ENCODE measurements at places on chromosomes 12 and 14.

- no peak for DNase-seq
Measured at GRCh38 chr12:2190896-2191533, 138.2 kb downstream of the CACNA1C start.

DNA sequence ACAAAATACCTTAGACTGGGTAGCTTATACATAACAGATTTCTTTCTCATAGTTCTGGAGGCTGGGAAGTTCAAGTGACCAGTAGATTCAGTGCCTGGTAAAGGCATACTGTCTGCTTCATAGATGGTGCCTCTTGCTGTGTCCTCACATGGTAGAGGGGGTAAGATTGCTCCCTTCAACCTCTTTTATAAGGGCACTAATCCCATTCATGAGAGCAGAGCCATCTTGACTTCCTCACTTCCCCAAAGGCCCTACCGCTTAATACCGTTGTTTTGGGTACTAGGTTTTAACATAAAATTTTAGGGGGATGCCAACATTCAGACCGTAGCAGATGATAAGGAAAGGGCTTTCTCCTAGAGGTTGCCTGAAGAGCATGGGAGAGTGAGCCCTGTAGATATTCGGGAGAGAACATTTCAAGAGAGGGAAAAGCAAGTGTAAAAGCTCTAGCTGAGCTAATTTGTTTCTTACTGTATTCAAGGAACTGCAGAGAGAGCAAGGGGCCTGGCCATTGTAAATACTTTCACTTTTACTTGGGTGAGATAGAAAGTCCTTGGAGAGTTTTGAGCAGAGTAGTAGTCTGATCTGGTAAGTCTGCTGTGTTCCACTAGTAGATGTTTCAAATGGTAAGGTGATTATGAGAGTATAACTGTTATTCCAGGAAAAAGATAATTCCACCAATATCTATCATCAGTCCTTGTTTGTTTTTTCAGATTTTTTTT, 27.3 kb downstream of the FRS2 start:
- no peak for DNase-seq

DNA sequence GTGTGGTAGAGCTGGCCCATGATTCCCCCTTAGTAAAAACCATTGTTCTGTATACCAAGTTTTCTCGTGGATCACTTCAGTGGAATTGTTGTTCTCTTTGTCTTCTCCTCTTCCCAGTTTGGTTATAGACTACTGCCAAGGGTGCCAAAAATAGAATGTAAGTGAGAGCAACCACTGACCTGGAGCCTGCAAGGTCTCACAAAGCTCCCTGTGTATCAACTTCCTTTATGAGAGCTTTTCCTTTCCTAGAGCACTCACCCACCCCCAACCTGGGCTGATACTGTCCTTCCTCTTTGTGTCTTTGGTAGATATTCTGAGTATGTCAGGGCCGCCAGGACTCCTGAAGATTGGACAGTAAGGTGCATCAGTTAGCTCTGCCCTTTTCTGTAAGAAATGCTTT, 101.0 kb downstream of the SCN8A start:
- DNase-seq, result no peak

DNA sequence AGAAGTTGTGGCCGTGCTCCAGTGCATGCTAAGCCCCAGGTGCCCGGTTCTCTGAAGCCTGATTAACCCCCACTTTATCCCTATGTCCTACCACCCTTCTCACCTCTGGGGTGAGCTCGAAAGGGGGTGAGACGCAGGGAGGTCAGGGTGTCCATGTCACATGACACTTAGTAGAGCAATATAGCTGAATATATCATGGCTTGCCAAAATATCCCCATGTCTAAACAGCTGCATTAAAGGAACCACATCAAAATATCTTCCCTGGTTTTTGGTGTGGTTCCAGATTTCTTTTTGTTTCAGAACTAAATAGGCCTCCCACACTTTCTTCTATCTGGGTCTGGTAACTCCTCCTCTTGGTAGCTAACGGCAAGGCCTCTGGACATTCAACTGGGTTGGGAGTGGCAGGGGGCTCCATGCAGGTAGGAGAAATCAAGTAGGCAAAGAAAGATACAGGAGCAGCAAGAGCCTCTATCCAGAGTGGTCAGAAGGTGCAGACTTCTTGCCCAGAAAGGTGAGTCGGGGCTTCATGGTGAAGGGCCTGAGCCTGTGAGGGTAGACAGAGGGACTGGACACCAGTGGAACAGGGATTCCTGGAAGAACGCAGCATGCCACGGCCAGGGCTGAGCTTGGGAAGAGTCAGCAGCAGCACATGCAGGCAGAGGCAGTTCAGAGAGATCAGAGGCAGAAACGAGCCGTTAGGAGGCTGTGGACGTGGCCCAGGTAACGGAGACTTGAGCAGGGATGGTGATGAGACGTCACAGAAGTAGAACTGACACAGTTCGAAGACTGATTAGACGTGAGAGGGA, 202.8 kb upstream of the DIO3 start:
- DNase-seq, result peak; percentile 12

DNA sequence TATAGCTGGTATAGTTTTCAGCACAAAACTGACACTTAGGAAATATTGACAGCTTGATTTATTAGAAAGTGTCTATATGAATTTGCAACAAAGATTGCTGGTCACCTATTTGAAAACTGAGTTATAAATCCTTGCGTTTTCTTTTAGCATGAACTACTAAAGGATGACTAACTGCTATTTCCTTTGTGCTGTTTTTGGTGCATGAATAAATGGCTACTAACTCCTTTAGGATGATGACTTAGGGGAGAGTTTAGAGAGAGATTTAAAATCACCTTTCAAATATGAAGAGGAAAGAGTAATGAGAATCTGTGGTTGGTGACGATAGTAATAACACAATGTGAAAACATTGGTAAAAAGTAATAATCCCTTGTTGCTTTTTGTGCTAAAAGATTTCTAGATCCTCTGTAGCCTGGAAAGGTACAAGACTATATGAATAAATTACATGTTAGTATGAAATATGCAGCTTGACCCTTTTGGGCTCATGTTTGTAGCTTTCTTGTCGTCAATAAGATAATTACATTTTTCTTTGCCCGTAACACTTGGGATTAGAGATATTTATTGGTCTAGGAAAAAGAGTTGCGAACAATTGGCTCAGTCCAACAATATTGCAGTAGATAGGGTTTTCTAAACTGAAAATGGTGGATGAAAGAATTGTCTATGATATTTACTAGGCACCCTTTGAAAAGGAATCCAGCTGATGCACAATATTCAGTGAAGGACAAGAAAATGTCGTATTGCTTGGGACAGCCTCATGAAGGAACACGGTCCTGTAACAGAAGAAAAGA, 453.0 kb downstream of the ADAMTS20 start:
- no peak for DNase-seq

- DNase-seq, result no peak
Measured at GRCh38 chr12:97140355-97140754, 233.3 kb downstream of the NEDD1 start.

DNA sequence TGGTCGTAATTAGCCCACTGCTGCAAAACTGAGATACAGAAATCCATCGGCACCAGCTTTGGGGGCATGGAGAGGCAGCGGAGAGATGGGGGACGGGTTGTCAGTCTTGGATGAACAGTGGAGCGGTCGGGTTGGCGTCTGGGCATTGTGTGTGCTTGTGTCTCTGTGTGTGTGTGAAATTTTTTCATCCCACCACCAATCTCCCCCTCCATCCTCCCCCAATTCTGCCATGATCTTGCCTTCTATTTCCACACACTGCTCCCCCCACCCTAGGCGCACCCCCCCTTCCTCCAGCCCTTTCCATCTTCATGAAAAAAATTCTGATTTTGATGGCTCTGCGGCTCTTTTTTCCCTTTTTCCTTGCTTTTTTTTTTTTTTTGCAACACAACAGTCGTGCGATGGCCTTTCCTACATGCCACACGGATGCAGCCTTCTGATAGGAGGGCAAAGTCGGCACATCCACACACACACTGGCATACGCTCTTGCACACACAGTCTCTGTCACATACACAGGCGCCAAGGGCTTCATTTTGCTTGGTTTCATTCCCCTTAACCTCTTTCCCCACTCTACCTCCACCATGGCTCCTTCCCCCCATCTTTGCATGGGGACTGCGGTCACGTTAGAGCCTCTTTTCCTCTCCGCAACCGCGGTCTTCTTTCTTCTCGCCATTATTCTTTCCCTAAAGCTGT, 3.3 kb downstream of the NRXN3 start:
- DNase-seq, result no peak
